A549 treated with CpdA at 1 μM for 4 hours (cell line): ENCODE measurements at places on chromosomes 5 and 9. TPM values are rescaled to one million over a fixed set of nuclear protein-coding genes. Genes with fewer than 3 reads are reported as not detected.

The MRRF gene
- total RNA-seq: 66.9 to 76.9 TPM (median 71.2 TPM) in 5 replicates

The GTF3C5 gene
- 61.6 to 72.0 TPM (median 70.8 TPM) in 5 replicates for total RNA-seq

The GNE gene
- total RNA-seq: 11.3 to 16.7 TPM (median 13.7 TPM) in 5 replicates

The HMCN2 gene
- total RNA-seq: 0.03 to 0.14 TPM (median 0.08 TPM) in 5 replicates

The TCF7 gene
- total RNA-seq: 15.5 to 19.9 TPM (median 17.7 TPM) in 5 replicates

The WDR31 gene
- total RNA-seq: 0.64 to 1.4 TPM (median 1.2 TPM) in 5 replicates

The GARNL3 gene
- total RNA-seq: 2.0 to 4.8 TPM (median 2.5 TPM) in 5 replicates

The ANXA2R gene
- 1.9 to 2.4 TPM (median 2.2 TPM) in 5 replicates for total RNA-seq
